Stimulated activated CD8-positive, alpha-beta memory T cell treated with anti-CD3 and anti-CD28 coated beads, Interleukin-4, amount 100 ng/mL, for 1 hour (primary cell): ENCODE measurements at places on chromosomes 5 and 9.

DNA sequence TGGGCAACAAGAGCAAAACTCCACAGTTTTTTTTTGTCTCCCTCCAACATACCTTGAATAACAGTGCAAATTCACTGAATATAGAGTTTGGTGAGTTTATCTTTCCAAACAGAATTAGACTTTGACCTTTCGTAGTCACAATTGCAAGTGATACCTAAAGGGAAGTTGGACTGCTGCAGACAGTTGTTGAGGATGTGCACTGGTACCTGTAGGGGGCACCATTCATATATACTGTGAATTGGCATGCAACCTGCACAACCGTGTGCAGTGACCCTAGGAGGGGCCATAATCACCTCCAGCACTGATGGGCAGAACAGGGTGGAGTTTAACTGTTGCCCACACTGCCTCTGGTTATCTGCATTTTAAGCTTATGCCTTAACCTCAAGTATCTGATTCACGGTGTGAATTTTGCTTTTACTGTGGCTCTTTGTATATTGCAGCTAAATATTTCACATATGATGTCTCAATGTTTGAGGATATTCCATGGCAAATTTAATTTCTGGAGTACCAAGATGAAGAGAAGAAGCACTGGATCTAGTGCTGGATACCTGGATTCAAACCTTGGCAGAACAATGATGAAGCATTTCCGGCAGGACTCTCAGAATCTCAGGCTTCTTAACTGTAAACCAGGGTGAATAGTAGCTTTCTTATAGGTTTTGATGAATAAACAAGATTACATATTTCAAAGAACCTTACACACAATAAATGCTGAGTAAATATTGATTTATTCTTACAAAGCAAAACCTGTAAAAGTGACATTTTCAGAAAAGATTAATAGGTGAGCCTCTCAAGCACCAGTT lies 144.3 kb downstream of the ACTBL2 start:
- no peak for DNase-seq

GRCh38 chr9:116275418-116276195 lies 122.0 kb downstream of the PAPPA start:
- no peak for DNase-seq

DNA sequence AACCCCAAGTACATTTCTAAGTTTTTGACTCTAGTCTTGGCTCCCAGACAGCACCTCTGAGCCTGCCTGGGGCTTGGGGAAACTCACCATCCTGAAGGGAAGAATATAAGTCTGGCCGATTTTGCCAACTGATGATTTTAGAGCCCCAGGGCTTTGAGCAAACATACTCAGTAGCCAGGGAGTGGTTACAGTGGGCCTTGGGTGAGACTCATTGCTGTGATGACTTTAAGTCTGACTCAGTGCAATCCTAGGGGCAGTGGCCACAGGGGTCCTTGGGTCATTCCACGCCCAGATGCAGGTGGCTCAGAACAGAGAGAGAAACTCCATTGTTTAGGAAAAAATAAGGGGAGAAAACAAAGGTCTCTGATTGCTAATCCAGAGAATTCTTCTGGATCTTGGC lies 312.0 kb upstream of the EDIL3 start:
- DNase-seq, result no peak

- no peak for DNase-seq
These were observed 32.5 kb downstream of the PTCH1 start for GRCh38 chr9:95484225-95484624.

- DNase-seq, result no peak
These were observed 13.2 kb upstream of the ZBTB43 start for GRCh38 chr9:126791406-126792230.

- no peak for DNase-seq
These were observed 10.4 kb downstream of the FREM1 start for GRCh38 chr9:14899815-14900193.

DNA sequence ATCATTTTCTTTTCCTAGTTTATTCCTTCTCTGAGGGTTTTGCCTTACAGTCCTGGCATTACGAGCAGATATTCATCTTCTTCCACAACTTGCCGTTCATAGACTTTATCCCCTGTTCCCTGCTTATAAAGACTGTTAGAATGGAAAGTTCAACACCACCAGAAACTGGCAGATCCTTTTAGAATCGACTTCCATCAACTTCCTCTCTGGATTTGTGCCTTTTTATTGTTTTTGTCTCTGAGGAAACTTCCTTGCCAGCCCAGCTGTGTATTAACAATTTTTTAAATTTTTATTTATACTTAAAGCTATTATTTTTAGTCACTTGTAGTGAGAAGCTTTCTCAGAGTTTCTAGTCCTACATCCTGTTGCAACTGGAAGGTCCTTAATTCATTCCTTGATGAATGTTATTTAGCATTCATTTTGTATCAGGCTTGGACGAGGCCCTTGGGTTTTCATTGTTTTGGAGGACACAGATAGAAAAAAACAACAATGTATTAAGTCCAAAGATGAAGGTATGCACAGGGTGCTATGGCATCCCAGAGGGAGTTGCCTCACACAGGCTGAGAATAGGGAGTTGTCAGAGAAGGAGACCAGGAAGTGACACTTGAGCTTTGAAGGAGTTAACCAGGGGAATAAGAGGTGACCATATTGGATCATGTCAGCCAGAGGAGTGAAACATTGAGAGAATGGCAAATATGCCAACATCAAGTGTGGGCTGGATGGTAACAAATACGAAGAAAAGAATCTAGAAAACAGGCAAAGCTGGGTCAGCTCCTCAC lies 81.3 kb downstream of the ADAMTSL1 start:
- no peak for DNase-seq

GRCh38 chr5:99706160-99706559 lies 777.4 kb upstream of the CHD1 start:
- DNase-seq, result no peak

GRCh38 chr9:125805586-125805985 lies 58.4 kb downstream of the PBX3 start:
- DNase-seq, result no peak

GRCh38 chr5:40615586-40616170 lies 64.0 kb upstream of the PTGER4 start:
- DNase-seq, result no peak

DNA sequence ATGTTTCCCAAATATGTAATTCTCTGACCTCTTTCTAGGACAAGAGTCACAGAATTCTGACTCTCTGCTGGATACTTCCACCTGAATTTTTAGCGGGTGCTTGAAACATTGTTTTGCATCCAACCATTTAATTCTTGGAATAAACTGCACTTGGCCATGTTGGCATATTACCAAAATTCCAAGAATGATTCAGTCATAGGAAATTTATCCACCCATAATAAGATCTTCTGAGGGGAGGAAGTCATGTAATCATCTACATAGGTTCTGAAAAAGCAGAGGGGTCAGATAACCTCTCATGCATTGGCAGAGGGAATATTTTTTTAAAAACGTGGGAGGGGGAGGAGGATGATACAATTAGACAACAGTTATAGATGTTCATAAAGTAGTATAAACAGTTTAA lies 156.9 kb downstream of the PAM start:
- no peak for DNase-seq

DNA sequence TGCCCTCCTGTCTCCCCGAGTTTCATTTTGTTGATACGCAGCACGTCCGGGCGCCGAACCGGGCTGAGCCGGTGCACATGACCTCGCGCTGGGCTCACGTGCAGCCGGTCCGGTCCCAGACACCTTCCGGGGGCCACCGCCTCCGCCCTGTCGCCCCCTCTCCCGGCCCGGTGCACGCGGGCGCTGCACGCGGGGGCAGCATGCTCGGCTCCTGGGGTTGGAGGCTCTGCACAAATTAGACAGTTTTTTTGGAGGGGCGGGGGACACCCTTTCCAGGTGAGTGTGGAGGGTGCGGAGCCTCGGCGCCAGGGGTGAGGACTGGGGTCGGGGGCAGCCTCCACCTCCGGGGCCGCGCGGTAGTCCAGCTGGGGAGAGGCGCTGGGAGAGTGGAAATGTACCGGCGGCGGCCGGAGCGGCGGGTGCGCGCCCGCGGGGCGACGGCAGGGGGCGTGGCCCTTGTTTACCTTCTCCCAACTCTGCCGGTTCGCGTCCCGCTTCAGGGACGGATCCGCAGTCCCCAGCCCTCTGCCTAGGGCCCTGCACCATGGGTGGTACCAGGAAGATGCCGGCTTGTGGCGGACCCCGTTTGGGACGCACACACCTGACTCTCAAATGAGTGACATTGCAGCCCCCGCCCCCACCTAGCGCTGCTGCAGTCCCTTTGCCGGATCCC lies 1.1 kb downstream of the JADE2 start:
- DNase-seq, result no peak

DNA sequence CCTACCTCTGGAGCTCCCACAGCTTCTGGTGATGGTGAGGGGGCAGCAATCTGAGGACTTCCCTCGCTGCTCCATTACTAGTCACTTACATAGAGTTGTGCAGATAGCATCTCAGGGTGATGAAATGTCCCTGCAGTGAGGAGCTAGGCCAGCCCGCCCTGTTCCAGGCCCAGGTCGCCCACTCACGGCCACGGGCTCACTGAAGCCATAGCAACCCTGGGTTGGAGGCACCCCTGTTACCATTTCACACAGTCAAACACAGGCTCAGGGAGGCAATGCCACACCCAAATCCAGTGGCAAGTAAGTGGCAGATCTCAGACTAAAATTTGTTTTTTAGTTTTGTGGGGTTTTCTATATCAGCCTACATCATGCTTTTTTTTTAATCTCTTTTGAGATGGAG lies 19.6 kb downstream of the SH2D3C start:
- DNase-seq, result no peak

DNA sequence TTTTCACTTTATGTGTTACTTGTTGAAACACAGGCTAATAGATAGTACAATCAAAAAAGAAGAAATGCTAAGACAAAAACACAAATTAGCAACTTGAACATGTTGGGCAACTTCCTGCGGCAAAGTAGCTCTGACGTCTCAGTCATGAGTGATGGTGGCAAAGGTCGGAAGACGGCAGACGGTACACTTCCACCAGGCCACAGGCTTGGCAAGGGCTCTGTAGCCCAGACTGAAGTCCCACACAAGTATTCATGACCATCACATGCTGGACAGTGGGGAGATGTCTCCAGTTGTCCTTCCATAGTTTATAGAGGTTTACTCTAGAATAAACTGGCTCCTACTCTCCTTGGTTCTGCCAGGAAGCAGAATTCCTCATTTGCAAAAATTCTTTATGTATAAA lies 831.3 kb downstream of the MTRR start:
- no peak for DNase-seq

- no peak for DNase-seq
These were observed 2.3 kb downstream of the TNFSF8 start for GRCh38 chr9:114928136-114928535.

DNA sequence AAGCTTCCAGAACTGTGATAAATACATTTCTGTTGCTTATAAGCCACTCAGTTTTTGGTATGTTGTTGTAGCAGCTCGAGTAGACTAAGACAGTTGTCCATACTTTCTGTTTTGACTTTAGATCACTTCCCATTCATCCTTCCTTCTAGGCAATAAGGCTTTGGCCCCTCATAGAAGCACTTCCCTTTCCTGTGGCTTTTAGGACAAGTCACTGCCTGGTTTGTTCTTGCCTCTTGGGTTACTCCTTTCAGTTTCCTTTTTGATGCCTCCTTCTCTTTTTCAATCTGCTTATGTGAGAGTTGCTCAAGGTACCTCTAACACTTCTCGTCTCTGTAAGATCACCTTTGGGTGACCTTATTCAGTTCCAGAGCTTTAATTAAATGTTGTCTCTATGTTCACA lies 72.4 kb upstream of the NTRK2 start:
- DNase-seq, result no peak

- no peak for DNase-seq
These were observed 998 bp downstream of the SRP19 start for GRCh38 chr5:112862085-112862484.

DNA sequence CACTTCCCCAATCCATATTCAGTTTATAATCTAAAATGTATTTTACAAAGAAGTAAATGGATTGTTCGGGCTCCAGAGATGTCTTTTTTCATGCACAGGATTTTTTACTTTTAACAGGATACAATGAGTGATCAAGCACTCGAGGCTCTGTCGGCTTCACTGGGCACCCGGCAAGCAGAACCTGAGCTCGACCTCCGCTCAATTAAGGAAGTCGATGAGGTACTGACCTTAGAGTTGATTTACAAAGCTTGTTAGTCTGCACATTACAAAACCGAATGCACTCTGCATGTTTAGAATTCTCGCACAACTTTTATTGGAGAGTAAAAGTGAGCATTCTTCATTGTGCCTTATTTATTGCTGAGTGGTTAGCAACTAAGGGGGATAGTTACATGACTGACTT lies 65.2 kb downstream of the ERAP1 start:
- no peak for DNase-seq

- DNase-seq, result no peak
These were observed 103.6 kb downstream of the GNA14 start for GRCh38 chr9:77544546-77544945.

DNA sequence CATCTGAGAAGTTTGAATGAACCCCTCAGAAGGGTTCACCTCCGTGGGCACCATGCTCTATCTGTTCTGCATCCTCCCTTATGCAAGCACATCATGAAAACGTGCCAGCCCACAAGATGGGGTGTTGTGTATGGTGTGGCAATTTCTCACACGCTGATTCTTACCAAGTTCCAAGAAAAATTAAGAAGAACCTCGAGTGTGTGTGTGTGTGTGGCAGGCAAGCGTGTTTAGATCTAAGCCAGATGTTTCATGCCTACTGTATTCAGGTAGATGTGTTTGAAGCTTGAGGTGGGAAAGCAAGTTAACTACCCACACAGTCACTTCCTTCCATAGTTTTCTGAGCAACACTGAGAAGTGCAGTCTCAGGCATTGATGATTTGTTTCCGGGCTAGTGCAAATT lies 77.7 kb upstream of the GNA14 start:
- no peak for DNase-seq

- no peak for DNase-seq
These were observed 16.2 kb downstream of the CLINT1 start for GRCh38 chr5:157842787-157843186.

DNA sequence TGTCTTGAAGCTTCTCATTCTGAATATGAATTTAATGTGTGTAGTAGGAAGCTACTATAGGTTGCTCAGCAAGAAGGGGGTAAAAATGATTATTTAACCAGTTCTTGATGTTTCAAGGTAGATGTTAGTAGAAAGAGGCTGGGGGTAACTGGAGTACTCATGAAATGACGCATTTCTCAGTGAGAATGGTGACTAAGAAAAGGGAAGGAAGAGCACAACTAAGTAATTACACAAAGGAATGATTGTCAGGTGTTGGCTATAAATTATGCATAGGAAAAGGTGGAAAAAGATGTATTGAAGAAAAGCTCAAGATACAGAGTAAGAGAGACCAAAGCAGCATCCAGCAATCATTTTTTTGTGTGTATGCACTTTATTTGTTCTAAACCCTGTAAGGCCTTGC lies 1.4 kb upstream of the PSIP1 start:
- DNase-seq, result no peak

- no peak for DNase-seq
These were observed 46.2 kb downstream of the WNK2 start for GRCh38 chr9:93230185-93230584.

DNA sequence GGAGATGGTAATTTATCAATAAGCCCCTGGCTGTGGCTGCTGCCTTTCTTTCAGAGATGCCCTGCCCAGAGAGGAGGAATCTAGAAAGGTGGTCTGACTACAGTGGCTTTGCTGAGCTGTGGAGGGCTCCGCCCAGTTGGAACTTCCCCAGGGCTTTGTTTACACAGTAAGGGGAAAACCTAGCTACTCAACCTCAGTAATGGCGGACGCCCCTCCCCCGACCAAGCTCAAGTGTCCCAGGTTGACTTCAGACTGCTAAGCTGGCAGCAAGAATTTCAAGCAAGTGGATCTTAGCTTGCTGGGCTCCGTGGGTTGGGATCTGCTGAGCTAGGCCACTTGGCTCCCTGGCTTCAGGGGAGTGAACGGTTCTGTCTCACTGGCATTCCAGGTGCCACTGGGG lies 865.4 kb upstream of the ACO1 start:
- no peak for DNase-seq

GRCh38 chr5:143201589-143201988 lies 201.9 kb downstream of the NR3C1 start:
- no peak for DNase-seq
